ENCODE measurements at places on chromosomes 12 and 14.

DNA sequence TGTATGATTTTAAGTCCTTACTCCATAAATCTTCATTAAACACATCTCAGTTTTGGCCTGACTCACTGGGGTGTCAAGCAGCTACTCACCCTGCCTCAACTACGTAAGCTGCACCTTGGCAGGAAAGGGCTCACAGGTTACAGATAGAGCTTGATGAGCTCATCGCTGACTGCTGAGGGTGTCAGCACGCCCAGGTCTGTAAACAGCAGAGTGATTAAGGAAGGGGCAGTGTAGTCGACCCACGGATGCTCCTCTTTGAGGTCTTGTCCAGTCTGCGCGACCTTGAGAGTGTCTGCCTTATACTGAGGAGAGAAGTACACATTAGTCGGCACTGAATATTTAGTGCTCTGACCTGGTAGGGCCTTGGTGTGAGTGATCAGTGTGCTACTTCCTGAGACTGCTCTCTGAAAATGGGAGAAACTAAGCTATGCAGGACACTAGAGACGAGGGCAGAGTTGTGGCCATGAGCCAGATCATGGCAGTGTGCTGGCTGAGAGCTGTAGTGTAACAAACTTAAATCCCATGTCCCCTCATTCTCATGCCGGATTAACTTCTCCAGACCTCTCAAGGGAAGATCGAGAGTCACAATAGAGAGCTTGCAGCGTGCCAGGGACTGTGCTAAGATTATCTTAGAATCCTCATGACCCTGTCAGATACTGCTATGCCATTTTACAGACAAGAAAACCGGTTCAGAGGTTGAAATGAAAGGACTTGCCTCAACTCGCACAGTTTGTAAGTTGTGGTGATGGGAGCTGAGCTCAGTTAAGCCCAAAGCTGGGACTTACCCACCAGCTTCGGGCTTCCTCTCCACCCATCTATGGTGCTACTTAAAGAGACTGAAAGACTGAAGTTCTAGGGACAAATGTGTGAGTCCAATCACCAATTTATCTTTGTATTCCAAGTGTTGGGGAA, 11.6 kb downstream of the EIF2B1 start:
- no peak for DNase-seq

- DNase-seq, result no peak
These were observed 333.9 kb downstream of the ZFP36L1 start for GRCh38 chr14:68458840-68459469.

DNA sequence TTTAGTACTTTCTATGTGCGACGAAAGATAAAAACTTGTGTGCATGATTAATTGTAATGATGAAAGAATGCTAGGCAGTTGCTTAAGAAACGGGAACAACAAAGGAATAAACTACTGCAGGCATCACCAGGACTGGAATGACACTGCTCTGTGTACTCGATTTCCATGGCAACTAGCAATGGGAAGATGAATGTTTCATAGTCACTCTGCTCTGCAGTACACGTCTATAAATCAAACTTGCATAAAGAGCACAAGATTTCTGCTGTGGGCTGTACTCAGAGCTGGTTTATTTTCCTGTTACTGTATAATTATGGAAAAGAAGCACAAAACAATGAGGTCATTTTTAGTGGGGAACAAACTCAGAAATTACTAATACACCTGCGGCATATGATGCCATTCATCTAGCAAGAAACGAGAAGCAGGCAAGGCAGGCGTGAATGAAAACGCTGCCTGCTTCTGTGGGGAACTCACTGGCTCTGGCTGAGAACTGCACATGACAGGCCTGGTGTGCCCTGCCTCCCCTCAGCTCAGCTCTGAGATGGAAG, 41.8 kb downstream of the EFCAB11 start:
- DNase-seq, result no peak

DNA sequence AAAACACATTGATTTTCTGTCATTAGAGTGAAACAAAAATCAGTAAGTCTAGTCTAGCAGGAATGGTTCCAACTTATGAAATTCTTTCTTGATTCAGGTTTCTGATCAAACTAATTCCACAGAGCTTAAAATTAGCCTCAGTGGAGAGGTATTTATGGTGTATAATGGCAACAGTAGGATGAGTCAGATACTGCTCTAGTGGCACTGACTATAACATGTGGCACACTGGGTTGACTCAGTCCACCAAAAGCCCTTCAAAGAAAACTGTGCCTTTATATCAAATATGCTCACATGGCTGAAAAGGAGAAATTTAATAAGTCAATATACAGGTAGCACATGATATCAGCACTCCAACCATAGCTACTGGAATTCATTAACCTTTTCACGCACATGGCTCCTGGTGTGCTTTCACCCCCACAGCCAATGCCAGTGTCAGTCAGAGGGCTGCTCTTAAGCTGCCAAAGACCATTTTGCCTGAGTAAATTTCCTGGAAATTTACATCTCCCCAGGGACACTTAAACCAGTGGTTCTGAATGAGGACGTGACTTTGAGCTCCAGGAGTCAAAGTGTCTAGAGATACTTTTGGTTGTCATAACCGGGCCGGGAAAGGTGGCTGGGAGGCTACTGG, 21.7 kb upstream of the CATSPERB start:
- DNase-seq, result no peak

GRCh38 chr12:70317781-70318180, 48.3 kb upstream of the KCNMB4 start:
- no peak for DNase-seq

GRCh38 chr14:70020352-70021170, 141.3 kb downstream of the SMOC1 start:
- no peak for DNase-seq

All from activated CD4-positive, alpha-beta T cell treated with anti-CD3 and anti-CD28 coated beads for 1 hour (primary cell).